Stimulated activated CD8-positive, alpha-beta memory T cell treated with anti-CD3 and anti-CD28 coated beads, Interleukin-4, amount 100 ng/mL, for 1 hour (primary cell): ENCODE measurements at places on chromosomes 5 and 9.
A peak's percentile ranks its signal among the peaks of the same experiment; 100 is the strongest.

DNA sequence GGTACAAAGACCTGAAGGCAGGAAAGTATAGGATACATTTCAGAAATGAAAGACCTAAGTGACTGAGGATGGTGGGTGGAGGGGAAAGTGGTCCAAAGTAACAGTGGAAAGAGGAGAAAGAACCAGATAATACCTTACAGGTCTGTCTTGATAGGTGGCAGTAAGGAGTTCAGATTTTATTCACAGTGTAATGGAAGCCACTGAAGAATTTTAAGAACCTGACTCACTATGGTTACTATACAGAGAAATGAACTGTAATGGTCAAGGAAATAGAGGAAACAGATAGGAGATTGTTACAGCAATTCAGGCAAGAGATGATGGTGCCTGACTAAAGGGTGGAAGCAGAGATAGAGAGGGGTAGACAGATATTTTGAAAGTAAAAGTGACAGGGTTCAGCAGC lies 46.5 kb downstream of the EPB41L4A start:
- no peak for DNase-seq

GRCh38 chr5:9194509-9194908 lies 351.4 kb downstream of the SEMA5A start:
- DNase-seq: no peak

DNA sequence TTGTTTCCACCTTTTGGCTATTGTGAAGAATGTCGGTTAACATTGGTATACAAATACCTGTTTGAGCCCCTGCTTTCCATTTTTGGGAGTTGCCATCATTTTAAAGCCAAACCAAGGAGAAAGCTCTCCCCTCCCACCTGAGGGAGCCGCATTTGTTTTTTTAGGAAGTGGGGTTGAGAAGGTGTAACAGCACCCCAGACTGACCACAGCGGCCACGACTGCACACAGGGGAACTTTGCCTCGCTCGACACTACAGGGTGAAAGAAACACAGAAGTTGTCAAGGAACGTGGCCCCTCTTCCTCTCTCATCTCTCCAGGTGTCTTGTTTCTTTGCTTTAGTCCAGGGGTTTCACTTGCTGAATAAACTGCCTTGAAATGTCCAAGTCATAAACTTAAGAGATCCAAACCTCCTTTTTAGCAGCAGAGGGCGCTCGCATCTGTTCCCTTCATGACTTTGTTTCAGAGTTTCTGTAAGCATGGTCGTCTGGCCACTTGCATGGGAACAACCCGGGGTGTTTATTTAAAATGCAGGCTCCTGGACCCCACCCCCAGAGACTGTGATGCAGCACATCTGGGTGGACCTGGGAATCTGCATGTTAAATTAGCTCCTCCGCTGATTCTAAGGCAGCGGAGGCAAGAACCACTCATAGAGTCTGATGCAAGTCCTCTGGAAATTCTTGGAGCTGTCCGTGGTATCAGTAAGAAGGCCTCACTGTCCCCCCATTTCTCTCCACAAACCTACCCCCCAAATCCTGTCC lies 2.1 kb upstream of the TTLL11 start:
- peak; percentile 27 for DNase-seq

DNA sequence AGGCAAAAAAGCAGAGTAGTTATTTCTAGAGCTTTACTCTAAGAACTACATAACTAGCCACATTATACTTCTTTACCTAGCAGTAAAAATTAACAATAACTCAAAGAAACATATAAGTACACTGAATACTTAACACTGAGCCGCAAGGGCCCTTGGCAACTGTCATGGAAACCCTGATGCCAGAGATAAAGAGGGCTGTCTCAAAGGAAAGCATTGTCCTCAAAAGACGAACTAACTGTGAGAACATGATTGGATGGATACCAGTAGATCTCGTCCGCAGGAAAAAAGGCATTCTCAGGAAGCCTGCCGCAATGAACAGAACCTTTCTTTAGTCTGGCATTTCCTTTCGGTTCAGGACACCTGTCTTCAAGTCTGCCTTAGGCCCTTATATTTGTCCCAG lies 379.0 kb upstream of the SLC30A5 start:
- DNase-seq: no peak

DNA sequence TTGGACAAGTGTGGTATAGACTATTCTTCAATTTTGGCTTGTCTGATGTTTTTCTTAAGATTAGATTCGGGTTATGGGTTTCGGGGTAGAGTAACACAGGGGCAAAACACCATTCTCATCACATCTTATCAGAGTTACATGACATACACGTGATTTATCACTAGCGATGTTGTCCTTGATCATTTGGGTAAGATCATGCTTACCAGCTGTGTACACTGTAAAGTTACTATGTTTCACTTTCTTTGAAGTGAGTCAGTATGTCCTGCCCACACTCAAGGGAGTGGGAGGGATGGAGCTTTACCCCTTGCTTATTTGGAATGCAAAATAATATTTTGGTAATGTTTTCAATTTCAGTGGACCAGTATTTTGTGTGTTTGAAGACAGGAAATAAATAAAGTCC lies 101.8 kb upstream of the TAF11L2 start:
- DNase-seq: no peak

DNA sequence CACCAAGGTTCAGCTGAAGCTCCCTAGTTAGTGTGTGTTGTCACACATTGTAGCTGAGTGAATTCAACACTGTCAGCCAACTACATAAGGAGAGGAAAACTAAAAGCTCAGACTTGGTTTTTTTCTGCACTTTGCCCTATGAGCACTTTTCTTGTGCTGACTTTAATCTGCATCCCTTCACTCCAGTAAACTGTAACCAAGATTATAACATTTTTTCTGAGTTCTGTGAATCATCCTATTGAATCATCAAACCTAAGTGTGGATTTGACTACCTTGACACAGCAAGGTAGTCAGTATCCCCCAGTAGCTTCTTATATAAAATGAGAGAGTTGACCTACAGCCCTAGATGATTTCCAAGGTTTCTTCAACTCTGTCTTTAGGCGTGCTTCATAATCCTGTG lies 325.0 kb downstream of the AGTPBP1 start:
- no peak for DNase-seq

- DNase-seq: no peak
Measured at GRCh38 chr9:69715825-69716224, 43.7 kb upstream of the APBA1 start.

DNA sequence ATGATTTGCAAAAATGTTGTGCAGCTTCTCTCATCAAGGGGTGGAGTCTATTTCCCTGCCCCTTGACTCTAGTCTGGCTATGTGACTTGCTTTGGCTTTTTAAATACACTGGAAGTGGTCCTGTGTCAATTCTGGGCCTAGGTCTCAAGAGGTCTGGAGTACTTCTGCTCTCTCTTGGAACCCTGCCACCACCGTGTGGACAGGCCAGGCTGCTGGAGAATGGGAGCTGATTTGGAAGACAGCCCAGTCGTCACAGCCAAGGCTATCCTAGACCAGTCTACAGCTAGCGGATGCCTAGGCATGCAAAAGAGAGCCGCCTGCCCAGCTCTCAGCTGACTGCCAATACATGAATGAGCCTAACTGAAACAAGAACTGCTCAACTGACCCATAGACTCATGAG lies 56.7 kb upstream of the CLINT1 start:
- no peak for DNase-seq

DNA sequence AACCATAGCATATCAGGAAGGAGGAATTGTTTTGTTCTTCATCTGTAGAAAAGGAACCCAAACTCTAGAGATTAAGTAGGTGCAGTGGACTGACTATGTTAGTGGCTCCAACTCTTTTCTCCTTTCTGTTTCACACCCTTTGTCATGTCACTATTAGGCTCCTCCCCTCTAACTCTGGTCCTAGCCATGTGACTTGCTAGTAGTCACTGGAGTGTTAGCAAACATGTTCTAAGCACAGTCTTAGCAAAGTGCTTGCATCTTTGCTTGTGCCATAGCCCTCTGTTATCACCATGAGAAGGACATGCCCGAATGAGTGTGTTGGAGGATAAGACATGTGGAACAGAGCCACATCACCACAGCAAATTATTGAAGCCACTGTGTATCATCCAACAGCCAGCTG lies 55.4 kb upstream of the PPP3R2 start:
- DNase-seq: no peak

- no peak for DNase-seq
Measured at GRCh38 chr5:1032011-1032410, 23.4 kb downstream of the NKD2 start.

GRCh38 chr9:89666364-89666763 lies 61.6 kb downstream of the GADD45G start:
- no peak for DNase-seq

- no peak for DNase-seq
Measured at GRCh38 chr5:98638111-98638510, 135.4 kb upstream of the RGMB start.

DNA sequence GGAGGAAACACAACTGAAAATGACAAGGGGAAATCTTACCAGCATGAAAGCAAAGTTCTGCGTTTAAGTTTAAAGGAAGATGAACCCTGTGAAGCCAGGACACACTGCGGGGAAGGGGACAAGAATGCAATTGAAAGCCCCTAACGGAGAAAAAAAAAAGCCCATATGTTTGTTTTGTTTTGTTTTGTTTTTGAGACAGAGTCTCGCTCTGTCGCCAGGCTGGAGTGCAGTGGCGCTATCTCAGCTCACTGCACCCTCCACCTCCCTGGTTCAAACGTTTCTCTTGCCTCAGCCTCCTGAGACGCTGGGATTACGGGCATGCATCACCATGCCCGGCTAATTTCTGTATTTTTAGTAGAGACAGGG lies 2.9 kb downstream of the STK10 start:
- DNase-seq: no peak

- no peak for DNase-seq
Measured at GRCh38 chr9:131167146-131167692, 41.8 kb downstream of the NUP214 start.

DNA sequence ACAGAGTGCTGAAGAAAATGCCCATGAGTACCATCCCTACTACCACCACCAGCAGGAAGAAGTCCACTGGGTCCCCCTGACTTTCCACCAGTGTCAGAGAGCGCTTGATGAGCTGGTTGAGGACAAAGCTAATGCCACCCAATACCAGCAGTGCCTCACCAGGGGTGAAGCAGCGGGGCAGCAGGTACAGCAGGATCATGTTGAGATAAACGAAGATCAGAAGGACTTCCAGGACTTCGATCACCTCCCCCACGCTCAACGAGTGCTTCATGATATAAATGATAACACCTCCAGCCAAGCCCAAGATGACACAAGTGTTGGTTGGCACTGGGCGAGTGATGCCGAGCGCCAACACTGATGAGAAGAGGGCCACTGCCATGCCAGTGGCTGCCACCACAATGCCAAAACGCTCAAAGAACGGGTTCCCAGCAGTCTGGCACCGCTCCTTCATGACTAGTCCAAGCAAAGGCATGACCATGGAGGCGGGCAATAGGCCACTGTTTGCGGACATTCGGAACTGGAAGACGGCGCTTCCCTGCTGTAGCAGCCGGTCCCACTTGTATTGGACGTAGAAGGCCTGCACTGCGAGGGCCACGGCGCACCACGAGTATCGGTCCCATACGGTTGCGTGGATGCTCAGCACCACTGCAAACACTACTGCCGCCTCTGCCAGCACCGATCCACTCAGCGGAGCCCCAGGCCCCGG lies 679 bp downstream of the DOLK start:
- DNase-seq: no peak

GRCh38 chr9:104774132-104774531 lies 10.2 kb downstream of the NIPSNAP3B start:
- DNase-seq: no peak
